ENCODE measurements at places on chromosomes 6 and 20. TPM values are rescaled to one million over a fixed set of nuclear protein-coding genes. Genes with fewer than 3 reads are reported as not detected.

The BFSP1 gene
- 3.8 TPM for total RNA-seq

The GLP1R gene
- 0.21 TPM for total RNA-seq

The SLC4A11 gene
- 123 TPM for total RNA-seq

The TNNC2 gene
- total RNA-seq: 1.4 TPM

The TRIM31 gene
- total RNA-seq: not detected
